ENCODE measurements at places on chromosomes 3 and 15.

DNA sequence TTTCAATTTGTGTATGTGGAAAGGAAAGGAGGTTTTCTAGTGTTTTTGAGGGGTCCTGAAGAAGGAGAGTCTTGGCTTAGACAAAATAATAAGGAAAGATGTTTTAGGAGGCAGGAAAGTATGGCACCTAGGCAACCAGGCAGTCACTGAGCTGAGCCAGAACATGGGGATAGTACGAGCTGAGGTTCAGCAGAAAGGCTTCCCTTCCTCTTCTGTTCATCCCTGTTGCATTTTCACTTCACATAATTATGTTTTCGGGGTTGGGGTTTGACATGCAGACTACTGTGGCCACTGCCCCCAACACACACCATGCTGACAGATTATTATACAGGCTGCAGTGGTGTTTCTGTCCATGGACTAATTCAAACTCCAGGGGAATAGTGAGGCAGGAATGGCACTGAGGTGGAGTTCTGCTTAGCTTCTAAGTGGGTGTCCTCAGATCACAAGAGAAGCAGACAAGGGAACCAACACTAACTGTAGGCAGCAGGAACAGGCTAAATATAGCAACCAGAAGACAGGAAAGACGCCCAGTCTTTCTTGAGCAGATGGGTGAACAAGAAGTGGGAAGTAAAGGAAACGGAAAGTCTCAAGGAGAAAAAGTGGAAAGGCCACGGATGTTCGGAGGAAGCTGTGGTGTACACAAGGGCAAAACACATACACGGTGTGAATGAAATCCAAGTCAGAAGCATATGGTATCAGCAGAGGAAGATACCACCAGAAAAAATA lies 305.8 kb downstream of the PLCL2 start:
- DNase-seq: peak; percentile 38

DNA sequence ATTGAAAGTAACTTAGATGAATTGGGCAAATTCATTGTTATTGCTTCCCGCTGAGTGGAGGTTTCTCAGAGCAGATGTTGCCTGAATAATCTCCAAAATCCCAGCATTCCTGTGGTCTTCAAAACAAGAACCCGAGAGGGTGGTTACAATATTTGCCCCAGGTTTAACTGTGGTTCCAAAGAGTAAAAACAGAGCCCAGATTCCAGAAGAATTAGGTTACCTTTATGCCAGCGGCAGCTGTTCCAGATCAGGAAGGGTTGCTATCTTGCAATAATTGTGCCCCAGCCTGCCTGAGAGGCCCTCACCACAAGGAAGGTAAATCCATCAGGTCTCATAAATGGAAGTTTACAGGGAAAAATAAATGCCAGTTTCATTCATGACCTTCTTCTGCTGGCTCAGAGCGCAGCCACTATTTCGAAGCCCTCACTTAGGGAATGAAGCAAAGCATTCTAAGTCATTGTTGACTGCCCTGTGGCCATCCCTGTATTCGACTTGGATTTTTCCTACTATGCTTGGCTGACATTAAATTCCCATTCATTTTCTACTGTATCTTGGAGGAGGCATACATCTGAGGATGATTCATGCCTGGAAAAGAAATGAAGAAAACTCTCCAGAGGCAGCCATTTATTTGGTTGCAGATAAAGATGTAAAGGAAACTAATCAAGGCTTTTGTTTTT lies 54.6 kb downstream of the SSUH2 start:
- no peak for DNase-seq

GRCh38 chr3:73086071-73086494 lies 24.6 kb downstream of the EBLN2 start:
- DNase-seq: peak; percentile 58

GRCh38 chr3:72345237-72345878 lies 502.9 kb downstream of the SHQ1 start:
- DNase-seq: no peak

GRCh38 chr15:89446255-89446891 lies 50.0 kb downstream of the RHCG start:
- no peak for DNase-seq

DNA sequence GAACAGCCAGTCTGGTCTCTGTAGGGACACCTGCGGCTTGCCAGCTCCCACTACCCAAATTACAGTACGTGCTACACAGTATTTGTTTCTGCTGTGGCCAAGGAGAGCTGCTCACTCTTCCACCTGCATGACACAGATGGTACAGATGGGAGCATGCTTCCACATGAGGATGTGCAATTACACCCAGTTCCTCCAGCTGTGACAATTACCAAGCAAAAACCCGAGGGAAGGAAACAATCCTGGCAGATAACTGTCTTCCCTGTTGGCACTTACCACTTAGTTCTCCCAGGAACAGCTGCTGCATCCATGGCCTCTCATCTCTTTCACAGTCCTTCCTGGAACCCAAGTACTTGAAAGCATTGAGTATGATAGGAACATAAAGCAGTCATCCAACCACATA lies 34.4 kb downstream of the DET1 start:
- no peak for DNase-seq

DNA sequence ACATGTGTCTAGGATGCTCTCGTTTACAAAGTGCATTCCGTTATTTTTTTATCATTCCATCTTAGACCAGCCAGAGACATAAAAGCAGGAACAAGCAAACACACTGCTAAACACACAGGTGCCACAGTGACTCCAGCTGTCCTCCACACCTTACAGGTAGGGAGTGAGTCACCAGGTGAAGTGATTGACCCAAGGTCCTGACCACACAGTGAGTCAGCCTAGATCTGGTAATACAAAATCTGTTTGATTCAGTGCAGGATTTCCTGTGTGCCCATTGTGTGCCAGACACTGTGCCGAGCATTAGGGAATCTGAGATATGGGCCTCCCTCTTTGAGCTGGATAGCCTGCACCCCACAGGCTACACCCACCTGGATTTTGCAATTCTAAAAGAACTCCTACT lies 16.7 kb upstream of the BFSP2 start:
- no peak for DNase-seq

DNA sequence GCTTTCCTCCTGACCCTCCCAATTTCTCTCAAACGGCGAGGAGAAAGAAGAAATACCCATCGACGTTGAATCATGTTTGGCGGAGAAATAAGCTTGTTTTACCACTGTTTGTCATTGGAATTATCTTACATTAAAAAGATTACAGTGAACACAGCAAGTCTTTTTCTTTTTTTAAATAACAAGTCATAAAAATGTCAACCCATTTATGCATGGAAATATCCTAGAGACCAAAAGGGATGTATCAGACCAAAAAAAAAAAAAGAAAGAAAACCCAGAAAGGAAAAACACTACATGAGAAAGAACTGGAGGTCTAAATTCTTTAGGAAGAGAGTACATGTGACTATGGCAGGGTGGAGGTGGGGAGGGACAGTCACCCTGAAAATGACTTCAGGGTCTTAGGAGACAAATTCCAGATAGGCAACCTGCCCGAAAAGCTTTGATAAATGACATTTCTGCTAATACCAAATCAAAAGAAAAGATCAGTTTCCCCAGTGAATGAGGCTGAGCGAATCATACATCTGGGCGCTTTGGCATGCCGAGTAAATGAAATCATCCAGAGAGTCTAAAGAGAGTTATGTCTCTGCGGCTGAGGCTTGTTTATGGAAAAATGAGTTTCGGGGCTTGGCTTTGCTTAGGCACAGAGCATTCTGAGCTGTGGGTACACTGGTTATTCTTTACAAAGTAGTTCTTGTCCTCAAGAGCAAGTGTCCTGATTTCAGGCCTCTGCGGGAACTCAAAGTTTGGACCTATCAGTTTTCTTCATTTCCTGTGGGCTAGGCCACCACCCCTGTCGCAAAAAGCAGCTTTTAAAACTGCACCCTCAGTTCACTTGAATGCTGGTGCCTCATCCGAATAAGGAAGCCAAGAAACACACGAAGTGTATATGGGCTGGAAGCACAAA lies 110.1 kb upstream of the TGFBR2 start:
- no peak for DNase-seq

DNA sequence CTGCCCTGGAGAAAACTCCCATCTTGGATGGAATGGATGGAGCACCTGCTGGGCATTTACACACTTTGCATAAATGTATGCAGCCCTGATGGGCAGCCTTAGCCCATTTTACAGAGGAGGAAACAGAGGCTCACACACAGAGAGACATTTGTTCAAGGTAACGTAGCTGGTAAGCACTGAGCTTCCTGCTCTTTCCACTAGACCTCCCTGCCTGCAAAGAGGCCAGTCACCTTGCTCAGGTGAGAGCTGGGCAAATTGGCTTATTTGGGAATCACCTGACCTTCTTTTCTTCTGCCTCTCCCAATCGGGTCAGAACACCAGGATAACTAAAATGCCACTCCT lies 51.4 kb upstream of the FLNB start:
- no peak for DNase-seq

GRCh38 chr15:95829062-95829461 lies 501.4 kb upstream of the NR2F2 start:
- DNase-seq: no peak

Data from cardiac muscle cell (in vitro differentiated cells and primary cell).